Fibroblast of the aortic adventitia (primary cell): ENCODE measurements at places on chromosomes 2 and 18. TPM values are rescaled to one million over a fixed set of nuclear protein-coding genes. Genes with fewer than 3 reads are reported as not detected.

DNA sequence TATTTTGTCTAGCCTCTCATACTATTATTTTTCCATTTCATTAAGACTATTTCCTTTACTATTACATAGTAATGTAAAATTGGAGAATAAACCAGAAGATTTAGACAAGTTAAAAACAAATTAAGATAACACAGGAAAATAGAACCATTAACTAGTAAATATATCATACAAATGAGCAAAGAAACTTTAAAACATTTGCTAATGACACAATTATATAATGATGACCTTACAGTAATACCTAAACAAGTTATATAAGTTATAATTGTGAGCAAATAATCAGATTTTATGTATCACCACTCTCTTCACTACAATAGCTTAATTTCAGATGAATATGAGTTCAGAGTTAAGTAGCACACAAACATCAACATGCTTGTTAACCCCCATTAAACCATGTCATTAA is 72.6 kb upstream of the GRB14 start:
- DNase-seq, result no peak

- no peak for DNase-seq
Measured at GRCh38 chr2:24893934-24894333, 26.1 kb downstream of the ADCY3 start.

Gene RNF152
- total RNA-seq, result 7.3 and 12.8 TPM in 2 replicates

DNA sequence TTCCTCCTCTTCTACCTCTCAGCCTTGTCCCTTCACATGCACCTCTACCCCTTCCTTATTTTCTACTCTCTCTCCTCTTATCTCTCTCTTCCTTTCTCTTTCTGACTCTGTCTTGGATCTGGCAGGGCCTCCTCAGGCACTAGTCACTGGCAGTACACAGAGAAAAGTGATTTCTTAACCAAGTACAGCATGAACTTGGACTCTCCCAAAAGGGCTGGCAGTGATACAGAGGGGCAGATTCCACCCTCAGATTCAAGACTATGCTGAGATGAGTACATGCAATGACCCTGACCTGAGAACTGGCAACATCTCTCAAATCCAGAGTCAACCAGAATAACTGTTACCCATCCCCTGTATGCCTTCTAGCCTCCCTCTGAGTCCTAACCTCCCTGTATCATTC is 4.3 kb downstream of the AOX1 start:
- DNase-seq, result peak; percentile 75

DNA sequence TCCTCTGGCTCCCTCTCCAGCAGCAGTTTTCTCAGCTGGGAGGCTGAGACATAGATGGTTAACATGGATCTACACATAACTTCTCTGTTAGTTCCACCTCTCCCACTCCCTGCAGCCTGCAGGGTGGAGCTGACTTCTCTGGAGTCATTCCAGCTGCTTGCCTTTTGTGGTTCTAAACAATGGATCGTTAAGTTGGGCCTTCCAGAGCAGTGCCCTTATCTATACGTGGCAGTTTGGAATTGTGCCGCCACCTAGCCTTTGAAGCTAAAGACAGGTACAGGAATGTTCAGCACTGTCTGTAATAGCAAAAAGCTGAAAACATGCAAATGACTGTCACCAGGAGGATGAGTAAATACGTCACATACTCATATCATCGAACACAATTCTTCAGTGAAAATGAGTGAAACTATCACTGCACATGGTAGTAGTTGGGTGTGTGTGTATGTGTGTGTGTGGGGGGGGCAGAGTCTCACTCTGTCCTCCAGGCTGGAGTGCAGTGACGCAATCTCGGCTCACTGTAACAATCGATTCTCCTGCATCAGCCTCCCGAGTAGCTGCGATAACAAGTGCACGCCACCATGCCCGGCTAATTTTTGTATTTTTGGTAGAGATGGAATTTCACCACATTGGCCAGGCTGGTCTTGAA is 50.3 kb downstream of the SH2D6 start:
- peak; percentile 84 for DNase-seq

- DNase-seq, result peak; percentile 68
Measured at GRCh38 chr2:182259629-182260150, 167.1 kb downstream of the PDE1A start.

- no peak for DNase-seq
Measured at GRCh38 chr2:64232266-64232665, 88.0 kb upstream of the PELI1 start.

GRCh38 chr2:69437751-69438154 is 518 bp upstream of the NFU1 start:
- DNase-seq, result no peak

Gene HOXD9
- total RNA-seq, result not detected in 2 replicates
